ENCODE measurements at places on chromosomes 16 and 17. TPM values are rescaled to one million over a fixed set of nuclear protein-coding genes. Genes with fewer than 3 reads are reported as not detected.

DNA sequence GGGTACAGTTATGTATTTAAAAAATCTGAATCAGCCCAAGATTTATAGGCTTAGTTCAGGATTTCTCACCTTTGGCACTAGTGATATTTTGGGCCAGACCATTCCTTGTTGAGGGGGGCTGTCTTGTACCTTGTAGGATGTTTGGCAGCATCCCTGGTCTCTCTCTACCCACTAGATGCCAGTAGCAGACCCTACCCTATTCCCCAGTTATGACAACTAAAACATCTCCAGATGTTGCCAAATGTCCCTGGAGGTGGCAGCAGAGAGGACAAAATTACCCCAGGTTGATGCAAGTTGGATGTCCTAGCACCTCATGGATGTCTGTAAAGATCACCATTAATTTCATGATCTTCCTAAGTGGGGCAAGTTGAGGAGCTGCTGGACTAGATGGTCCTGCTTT lies 45.8 kb downstream of the SYT17 start:
- no peak for DNase-seq

- DNase-seq: no peak
Measured at GRCh38 chr17:2321399-2321798, 14.9 kb downstream of the TSR1 start.

The RPH3AL gene
- 2.1 TPM for total RNA-seq

- no peak for DNase-seq
Measured at GRCh38 chr16:997440-998051, 16.0 kb downstream of the SOX8 start.

The GGT6 gene
- total RNA-seq: not detected

DNA sequence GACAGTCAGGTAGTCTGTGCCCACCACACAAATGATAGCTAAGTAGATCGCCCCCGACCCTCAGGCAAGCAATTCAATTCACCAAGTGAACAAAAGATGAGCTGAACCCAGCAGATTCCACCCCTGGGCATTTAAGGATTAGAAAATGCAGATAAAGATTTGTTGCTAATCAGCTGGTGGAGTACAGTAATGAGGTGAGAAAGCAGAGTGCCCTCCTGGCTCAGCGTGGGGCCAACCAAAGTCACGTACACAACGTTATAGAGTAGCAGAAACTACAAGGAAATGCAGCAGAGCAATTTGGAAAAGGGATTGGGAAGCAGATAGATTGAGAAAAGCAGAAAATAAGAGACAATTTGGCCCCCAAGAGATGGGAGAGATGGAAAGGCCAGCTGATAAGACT lies 91.2 kb downstream of the SOX9 start:
- no peak for DNase-seq

The CA7 gene
- not detected for total RNA-seq

The AATK gene
- total RNA-seq: 6.0 TPM

- no peak for DNase-seq
Measured at GRCh38 chr16:57871456-57871855, 69.2 kb upstream of the KIFC3 start.

The TLCD3B gene
- 15.3 TPM for total RNA-seq

GRCh38 chr16:82584553-82585152 lies 42.1 kb upstream of the CDH13 start:
- no peak for DNase-seq

GRCh38 chr17:4850246-4850645 lies 17.1 kb downstream of the MINK1 start:
- no peak for DNase-seq

The KRTAP4-6 gene
- total RNA-seq: not detected

DNA sequence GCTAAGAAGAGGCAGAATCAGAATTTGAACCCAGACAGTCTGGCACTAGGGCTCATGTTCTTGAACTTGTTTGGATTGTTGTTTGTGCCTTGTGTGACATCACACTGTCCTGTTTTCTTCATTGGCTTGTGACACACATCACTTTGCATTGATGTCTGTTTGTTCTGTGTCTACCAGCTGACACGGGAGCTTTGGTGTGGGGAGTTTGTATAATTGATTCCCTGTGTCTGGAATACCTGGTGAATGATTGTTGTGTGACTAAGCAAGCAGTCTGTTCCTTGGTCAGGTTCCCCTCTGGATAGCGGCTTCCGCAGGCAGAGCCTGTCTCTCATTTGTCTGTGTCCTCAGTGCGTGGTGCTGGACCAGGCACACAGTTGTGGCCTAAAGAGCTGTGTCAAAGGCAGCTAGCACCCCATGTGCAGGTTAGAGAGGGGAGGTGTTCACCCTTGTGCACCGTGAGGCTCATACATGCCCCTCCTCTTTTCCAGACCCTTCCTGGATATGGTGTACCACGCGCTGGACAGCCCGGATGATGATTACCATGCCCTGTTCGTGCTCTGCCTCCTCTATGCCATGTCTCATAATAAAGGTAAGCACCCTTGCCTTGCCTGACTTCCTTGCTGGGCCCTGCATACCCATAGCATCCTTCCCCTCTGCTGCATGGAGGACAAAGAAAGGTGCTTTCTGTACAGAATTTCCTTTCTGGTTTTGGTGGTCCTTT lies 80.1 kb downstream of the CLEC16A start:
- DNase-seq: no peak

All from neural crest cell (in vitro differentiated cells).